ENCODE measurements at places on chromosomes 11 and 22.
A peak's percentile ranks its signal among the peaks of the same experiment; 100 is the strongest.

GRCh38 chr11:58742981-58743880 lies 11.5 kb upstream of the GLYAT start:
- DNase-seq = no peak

GRCh38 chr22:39898997-39899396 lies 1.9 kb upstream of the GRAP2 start:
- no peak for DNase-seq

- DNase-seq = peak; percentile 76
These were observed 168.5 kb downstream of the ARHGAP42 start for GRCh38 chr11:100855466-100856067.

GRCh38 chr11:131663405-131664200 lies 293.2 kb downstream of the NTM start:
- DNase-seq = no peak

GRCh38 chr11:32478277-32478731 lies 43.0 kb upstream of the WT1 start:
- DNase-seq = peak; percentile 30

GRCh38 chr11:74339619-74340018 lies 28.2 kb upstream of the P4HA3 start:
- no peak for DNase-seq

DNA sequence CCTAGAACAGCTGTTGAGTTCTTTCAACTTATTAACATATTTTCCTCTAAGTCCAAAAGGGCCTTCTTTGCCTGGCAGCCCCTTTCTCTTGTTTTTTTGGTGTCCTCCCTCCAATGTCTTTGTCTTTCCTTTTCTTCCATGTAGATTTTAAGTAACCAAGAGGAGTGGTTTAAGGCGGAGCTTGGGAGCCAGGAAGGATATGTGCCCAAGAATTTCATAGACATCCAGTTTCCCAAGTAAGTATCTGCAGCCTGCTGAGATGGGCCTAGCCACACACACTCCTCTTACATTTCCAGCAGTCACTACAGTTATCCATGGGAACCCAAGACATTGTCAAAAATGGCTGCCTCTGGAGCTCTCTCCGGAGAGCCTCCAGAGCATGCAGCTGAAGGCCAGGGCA lies 4.5 kb upstream of the TMA7B start:
- no peak for DNase-seq

All from brain (organoid and tissue), 16 donors.